ENCODE measurements at places on chromosomes 7 and 10.

DNA sequence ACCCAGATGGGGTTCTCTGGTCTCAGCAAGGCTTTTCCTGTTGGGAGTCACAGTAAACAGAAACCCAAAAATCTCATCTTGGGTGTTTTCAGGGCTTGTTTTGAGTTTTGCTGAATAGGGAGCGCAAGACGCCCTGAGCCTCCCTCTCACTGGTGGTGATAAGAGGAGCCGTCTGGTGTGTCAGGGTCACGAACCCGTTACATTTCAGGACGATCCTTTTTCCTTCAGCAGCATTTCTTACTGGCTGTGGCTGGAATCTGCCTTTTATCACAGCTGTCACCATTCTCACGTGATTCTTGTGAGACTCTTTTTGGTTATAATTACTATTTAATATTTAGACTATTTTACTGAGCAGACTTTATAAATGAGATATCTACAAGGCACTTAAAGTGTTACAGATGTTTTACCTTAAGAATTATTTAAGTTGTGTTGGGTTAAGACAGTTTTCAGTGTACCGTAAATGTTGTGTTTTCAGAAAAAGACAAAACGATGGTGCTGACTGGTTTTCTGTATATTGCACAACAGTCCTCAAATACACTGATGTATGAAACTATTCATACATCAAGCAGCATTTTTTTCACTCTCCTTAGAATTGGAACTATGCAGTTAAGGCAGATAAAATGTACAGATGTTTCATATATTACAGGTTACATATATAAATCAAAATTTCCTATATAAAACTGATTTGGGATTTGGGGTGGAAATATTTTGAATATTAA is 2.2 kb upstream of the GET4 start:
- no peak for DNase-seq

DNA sequence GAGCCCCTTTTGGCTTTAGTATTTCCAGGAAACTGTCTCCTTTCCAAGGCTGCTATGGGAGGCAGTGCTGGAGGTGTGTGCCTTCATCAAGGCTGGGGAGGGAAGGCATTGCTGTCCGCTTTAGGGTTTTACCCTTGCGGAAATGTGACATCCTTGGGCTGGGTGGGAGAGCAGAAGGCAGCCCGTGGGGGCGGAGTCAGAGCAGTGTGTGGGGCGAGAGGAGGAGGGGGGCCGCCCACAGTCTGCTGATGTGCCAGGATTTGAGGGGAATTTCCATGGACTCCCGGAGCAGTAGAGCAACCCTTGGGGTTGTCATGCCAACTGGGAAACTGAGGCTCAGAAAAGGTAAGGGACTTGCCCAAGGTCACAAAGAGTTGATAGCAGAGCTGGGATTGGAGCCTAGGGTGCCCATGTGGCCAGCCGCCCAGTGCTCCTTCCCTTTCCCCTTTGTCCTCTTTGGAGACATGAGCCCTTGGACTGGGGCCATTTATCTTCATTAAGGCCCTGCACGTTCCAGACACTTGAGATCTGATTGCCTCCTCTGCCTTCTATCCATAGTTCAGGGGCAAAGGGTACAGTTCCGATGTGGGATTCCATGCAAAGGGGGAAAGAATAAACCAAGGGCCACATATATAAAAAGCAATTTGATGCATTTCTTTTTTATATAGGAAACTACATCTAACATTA is 22.2 kb downstream of the TSPAN15 start:
- no peak for DNase-seq

DNA sequence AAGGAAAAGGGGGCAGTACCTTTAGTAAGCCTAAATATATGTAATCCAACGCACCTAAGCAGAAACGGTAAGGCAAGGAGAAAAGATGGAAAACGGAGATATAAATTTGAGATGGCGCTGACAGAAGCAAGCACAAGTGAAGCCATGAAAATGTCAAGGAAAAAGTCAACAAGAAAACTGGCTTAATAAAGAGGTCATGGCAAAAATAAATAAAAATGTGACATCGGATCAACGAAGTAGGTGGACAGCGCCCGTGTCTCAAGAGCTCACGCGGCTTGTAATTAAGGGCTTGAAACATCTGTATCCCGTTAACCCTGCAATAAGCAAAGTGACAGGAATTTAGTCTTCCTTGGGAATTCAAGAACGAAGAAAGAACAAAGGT is 611 bp downstream of the NDUFA5 start:
- no peak for DNase-seq

- DNase-seq: no peak
These were observed 24.0 kb upstream of the AGBL3 start for GRCh38 chr7:134962270-134962780.

GRCh38 chr10:95220539-95220938 is 26.5 kb downstream of the ACSM6 start:
- DNase-seq: no peak

- no peak for DNase-seq
These were observed 12.3 kb downstream of the AOAH start for GRCh38 chr7:36712015-36712414.

GRCh38 chr7:95245828-95246500 is 78.4 kb downstream of the PON1 start:
- DNase-seq: no peak

All from OCI-LY7 (cell line).